ENCODE measurements at places on chromosomes 16 and 17.

GRCh38 chr17:64406321-64407200 is 15.9 kb upstream of the PECAM1 start:
- DNase-seq: no peak

GRCh38 chr17:57870283-57870635 is 20.4 kb upstream of the MRPS23 start:
- DNase-seq: no peak

- DNase-seq: no peak
Measured at GRCh38 chr17:77349976-77350830, 209.4 kb downstream of the SEC14L1 start.

GRCh38 chr16:88197481-88198456 is 185.0 kb upstream of the ZNF469 start:
- no peak for DNase-seq

DNA sequence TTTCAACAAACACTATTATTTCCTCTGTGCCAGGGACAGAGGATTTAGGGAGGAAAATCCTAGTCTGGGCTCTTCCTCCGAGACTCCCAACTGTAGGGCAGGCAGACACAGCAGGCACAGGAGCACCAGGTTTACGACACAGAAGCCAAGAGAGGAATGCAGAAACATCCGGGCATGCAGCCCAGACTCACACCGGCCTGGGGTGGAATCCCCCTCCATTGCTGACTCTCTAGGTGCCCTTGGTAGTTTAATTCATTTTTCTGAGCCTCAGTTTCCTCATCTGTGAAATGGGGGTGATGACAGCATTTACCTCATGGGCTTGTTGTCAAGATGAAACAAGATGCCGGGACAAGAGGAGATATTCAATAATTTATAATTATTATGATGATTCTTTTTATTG is 14.9 kb downstream of the CA4 start:
- no peak for DNase-seq
